Activated T-cell treated with anti-CD3 and anti-CD28 coated beads, Interleukin-2, amount 50 U/mL, for 4 hours (primary cell): ENCODE measurements at places on chromosomes 13 and 19. TPM values are rescaled to one million over a fixed set of nuclear protein-coding genes. Genes with fewer than 3 reads are reported as not detected.

- no peak for DNase-seq
Observed at GRCh38 chr19:30521937-30522336, 149.8 kb downstream of the ZNF536 start.

DNA sequence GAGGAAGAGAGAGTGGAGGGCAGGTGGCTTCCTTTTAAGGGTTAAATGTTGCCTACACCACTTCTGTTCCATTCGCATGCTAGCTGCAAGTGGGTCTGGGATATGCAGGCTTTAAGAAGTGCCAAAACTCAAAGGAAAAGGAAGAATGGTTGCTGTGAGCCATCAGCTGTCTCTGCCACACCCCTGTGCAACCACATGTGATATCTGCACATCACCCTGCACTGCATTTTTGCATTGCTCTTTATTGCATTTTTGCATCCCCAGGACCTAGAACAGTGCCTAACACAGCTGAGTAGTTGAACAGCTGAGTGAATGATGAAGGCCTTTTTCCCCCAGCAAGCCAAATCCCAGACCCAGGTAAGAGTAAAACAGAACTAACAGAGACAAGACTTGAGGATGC is 136.1 kb downstream of the ZIC5 start:
- DNase-seq, result no peak

DNA sequence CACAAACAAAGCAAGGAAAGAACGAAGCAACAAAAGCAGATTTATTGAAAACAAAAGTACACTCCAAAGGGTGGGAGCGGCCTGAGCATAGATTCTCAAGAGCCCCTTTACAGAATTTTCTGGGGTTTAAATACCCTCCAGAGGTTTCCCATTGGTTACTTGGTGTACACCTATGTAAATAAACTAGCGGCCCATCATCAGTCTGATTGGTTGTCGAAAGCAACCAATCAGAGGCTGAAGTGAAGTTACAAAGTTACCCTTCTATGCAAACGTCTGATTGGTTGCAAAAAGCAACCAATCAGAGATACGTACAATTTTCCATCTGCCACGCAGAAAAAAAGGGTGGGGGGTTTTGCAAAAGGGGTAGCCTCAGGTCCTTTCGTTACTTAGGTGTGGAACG is 96.3 kb upstream of the UBAC2 start:
- no peak for DNase-seq

DNA sequence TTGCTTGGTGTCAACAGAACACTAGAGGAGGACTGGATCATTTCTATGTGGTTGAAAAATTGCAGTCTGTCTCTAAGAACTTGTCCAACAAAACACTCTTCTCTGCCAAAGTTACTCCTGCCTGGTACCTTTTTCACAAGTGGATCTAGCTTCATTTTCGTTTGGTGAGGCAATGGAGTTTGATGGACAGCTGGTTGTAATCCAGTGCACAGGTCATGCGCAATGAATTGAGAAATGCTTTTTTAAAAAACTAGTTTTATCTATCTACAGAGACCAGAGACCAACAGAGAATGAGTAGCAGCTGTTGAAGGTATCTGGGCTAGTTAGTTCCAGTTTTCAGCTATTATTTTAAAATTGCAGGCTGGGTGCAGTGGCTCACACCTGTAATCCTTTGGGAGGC is 12.0 kb upstream of the KBTBD6 start:
- DNase-seq, result no peak

GRCh38 chr13:42821437-42821836 is 40.1 kb downstream of the FAM216B start:
- no peak for DNase-seq

DNA sequence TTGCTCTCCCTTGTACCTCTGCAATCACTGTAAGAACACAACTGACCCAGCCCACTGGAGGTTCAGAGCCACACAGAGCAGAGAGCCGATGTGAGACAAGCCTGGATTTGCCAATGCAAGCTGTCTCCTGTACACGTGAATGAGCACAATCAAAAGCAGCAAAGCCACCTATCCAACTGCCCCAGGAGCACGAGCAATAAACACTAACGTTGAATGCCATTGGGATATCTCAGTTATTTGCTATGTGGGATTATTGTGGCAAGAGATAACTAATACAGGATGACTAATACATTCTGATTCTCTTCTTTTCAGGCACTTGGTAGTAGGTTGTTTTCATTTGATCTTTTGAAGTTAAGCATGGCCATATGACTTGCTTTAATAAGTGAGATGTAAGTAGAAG is 85.2 kb upstream of the FAM216B start:
- DNase-seq, result no peak

- no peak for DNase-seq
Observed at GRCh38 chr13:38415233-38415632, 65.6 kb downstream of the UFM1 start.

GRCh38 chr19:47309608-47310007 is at the start of gene C5AR1:
Gene C5AR1 (plus strand): TSS chr19:47309861. CDS start chr19:47309896, 35 bp downstream.
- no peak for DNase-seq

- DNase-seq, result peak; percentile 72
Observed at GRCh38 chr19:12796146-12797071, 5.1 kb downstream of the JUNB start.

DNA sequence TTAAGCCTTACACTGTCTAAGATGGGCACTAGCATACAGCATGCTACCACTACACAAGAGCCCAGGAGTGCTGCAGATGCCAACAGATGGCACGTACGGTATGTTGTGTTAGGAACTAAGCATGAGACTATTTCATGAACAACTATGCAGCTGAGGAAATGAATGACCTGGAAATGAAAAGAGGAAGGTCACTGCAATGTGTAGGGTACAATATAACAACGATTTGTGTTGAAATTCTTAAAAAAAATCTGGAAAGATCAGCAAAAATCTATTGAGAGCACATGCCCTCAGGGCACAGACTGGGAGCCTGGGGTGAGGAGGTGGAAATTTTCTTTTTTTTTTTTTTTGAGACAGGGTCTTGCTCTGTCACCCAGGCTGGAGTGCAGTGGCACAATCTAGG is 14.4 kb downstream of the HAUS8 start:
- DNase-seq, result no peak

DNA sequence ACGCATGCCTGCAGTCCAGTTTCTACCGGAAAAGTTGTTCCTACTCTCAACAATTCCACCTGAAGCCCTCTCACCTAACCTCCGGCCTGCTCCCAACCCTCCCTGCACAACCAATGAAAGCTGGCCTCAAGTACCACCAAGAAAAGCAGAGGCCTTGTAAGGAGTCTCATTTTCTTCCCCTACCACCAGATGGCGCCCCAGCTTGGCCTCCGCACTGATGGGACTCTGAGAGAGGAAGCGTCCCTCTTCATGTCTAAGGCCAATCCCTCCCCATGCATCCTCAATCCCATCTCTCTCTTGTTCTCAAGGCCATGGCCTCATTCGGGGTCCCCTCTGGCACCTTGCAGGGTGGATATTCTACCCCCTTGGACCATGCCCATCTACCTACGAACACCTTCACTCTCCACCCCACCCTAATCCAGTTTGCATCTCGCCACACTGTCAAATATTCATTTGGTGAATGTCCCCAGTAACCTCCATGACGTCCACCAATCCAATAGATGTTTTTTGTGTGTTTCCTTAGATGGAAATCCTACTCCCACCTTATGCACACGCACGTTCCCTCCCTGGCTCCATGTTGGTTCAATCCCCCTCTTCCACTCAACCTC is 412.8 kb downstream of the ZNF536 start:
- peak; percentile 49 for DNase-seq

DNA sequence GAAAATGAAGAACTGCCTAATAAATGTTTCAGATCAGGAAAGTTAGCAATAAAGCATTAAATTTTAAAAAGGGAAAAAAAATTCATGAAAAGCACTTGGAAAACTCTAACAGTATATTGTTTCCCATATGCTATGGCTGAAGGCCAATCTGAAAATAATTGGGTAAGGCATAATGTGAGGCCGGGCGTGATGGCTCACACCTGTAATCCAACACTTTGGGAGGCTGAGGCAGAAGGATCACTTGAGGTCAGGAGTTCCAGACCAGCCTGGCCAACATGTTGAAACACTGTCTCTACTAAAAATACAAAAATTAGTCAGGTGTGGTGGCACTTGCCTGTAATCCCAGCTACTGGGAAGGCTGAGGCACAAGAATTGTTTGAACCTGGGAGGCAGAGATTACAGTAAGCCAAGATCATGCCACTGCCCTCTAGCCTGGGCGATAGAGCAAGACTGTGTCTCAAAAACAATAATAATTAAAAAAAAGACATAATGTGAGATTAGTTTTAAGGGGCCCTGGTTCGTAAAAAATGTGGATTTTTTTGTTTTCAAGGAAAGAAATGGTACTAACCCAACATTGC is 15.2 kb downstream of the INTS6 start:
- DNase-seq, result no peak

DNA sequence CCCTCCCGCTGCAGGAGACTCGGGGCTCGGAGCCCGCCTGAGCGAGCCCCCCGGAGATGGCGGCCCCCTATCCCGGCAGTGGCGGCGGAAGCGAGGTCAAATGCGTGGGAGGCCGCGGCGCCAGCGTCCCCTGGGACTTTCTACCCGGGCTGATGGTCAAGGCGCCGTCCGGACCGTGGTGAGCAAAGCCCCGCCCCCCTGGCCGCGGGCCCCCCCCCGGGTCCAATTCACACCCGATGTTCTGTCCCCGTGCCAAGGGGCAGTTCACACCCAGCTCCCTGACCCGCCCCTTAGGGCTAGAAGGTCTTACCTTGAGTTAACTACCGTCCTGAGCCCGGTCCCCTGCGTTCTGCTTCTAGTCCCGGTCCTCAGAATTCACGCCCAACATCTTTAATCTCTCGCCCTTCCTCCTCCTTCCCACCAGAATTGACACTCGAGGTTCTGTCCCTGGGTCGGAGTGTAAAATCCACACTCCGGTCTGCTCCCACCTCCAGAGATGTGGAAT is 1.4 kb downstream of the NPAS1 start:
- no peak for DNase-seq

DNA sequence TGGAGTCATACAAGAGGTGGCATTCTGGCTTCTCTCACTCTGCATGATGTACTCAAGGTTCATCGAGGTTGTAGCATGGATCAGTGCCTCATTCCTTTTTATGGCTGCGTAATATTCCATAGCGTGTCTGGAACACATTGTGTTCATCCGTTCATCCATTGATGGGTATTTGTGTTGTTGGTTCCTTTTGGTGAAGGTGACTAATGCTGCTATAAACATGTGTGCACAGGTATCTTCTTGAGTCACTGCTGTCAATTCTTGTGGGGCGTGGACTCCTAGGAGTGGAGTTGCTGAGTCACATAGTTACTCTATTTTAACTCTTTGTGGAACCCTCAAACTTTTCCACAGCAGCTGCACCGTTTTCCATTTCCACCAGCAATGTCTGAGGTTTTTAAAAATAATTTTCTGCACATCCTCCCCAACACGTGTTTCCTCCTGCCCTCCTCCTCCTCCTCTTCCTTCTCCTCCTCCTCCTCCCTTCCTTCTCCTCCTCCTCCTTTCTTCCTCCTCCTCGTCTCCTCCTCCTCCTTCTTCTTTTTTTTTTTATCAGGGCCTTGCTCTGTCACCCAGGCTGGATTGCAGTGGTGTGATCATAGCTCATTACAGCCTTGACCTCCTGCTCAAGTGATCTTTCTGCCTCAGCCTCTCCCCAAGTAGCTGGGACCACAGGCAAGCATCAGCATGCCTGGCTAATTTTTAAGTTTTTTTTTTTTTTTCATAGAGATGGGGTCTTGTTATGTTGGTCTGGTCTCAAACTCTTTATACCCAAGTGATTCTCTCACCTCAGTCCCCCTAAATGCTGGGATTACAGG is 2.0 kb upstream of the TMEM221 start:
- DNase-seq, result peak; percentile 27

GRCh38 chr19:55160128-55160985 is 2.8 kb upstream of the TNNI3 start:
- DNase-seq, result peak; percentile 81

Gene LIM2
- total RNA-seq, result not detected

Gene FPR1
- total RNA-seq, result not detected

Gene CCNA1
- not detected for total RNA-seq

Gene CLEC4G
- not detected for total RNA-seq

Gene DMKN
- total RNA-seq, result 0.95 TPM

Gene ZFP36
- total RNA-seq, result 43.7 TPM

Gene IRS2
- 4.2 TPM for total RNA-seq
